Uterus (tissue), 4 donors: ENCODE measurements at places on chromosomes 1 and 21.

DNA sequence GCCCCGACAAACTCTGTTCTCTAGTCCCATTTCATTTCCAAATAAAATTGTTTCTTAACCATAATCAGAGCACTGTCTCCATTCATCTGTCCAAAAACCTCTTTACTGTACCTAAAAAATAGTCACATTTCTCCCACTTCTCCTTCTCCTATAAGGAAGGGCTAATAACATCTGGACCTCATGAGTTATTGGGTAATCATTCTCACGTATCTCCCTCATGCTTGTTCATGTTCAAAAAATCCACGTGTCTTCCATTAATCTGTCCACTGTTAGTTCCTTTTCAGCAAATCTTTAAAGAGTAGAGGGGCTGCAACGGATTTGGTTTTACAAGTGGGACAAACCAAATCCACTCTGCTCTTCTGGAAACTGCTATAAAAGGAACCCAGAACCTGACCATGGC lies 1418.8 kb downstream of the MRPL39 start:
- DNase-seq, result no peak

DNA sequence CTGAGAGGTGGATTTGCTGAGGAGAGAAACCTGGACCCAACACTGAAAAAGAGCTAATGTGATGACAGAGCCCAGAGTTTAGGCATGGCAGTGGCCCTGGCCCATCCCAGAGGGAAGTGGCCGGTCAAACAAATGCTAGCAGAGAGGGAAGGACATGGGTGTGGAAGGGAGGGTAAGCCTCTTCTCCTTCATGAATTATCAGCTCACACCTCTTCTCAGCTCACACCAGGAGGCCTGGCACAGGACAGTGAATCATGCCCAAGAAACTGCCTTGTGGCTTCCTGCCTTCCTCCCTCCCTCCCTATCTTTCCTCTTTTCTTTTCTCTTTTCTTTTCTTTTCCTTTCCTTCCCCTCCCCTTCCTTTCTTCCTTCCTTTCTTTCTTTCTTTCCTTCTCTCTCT lies 1.3 kb upstream of the SPRR3 start:
- no peak for DNase-seq

- no peak for DNase-seq
Observed at GRCh38 chr1:11042995-11043874, 3.8 kb downstream of the MASP2 start.

DNA sequence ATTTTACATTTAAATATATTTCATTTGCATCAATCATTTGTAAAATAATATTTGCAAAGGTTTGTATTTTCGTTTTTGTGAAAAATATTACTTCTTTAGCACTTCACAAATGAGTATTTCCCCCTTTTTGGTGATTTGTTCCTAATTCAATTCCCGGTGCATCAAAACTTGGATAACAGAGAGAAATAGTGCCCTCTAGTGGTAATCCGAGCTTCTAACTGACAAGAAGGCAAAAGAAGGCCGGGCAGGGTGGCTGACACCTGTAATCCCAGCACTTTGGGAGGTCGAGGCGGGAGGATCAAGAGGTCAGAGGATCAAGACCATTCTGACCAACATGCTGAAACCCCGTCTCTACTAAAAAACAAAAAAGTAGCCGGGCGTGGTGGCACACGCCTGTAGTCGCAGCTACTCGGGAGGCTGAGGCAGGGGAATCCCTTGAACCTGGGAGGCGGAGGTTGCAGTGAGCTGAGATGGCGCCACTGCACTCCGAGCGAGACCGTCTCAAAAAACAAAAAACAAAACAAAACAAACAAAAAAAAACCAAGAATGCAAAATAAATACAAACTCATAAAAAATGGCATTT lies 137.7 kb downstream of the COL11A1 start:
- no peak for DNase-seq

DNA sequence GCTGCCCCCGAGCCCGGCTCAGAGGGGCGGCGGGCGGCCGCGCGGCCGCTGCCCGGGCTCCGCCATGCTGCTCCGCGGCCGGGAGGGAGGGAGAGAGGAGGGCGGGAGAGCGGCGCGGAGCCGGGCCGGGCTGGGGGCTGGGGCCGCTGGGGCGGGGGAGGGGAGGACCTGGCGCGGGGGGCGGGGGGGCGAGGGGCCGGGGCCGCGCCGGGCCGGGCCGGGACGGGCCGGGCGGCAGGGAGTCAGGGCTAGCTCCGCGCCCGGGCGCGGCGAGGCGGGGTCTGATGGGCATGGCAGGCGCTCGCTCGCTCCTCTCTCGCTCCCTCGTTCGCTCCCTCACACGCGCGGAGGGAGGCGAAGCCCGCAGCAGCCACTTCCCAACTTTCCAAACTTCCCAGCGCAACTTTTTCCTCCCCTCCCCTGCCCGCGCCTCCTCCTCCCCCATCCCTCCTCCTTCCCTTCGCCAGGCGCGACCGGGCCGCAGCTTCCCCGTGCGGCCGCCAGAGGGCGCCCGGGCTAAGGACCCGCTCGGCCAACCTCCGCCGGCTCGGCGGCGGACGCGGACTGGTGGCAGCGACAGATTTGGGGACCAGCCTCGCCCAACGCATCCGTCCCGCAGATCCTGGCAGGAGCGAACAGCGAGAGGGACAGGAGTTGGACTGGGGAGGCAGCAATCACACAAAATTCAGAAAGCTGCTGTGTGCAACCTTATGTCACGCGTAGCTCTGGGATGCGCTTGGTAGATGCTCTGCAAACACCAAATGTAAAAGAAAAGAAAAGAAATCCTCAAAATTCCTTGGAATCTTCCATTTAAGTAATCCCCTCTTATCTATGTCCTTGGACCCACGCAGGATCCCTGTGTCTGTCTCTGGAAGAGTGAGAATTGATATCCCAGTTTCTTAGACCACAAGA lies at the start of gene TRABD2B:
Gene TRABD2B (minus strand): TSS at position 97 of the 912 bp plus-strand sequence.
- peak; percentile 81 for DNase-seq

DNA sequence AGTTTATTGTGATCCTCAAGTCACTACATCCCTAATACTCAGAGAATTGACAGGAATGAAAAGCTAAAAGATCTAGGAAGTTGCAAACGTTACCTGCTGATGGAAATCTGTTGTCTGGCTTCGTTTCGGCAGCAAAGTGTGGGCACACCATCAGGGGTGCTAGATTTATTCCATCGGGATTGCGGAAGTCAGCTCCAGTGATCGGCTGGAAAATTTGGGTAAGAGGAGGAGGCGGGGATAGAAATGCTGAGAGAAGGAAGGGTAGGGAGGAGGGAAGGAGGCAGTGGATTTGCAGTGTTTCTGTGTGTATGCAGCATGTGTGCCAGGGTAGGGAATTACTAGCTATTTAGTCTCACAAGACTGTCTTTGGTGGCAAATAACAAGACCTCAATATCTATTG lies at the start of gene CTSK:
Gene CTSK (minus strand): TSS at position 140 of the 400 bp plus-strand sequence. CDS start 1,455 bp downstream, outside the sequence.
- peak; percentile 37 for DNase-seq

GRCh38 chr1:113129529-113130185 lies 56.7 kb downstream of the LRIG2 start:
- DNase-seq, result no peak

DNA sequence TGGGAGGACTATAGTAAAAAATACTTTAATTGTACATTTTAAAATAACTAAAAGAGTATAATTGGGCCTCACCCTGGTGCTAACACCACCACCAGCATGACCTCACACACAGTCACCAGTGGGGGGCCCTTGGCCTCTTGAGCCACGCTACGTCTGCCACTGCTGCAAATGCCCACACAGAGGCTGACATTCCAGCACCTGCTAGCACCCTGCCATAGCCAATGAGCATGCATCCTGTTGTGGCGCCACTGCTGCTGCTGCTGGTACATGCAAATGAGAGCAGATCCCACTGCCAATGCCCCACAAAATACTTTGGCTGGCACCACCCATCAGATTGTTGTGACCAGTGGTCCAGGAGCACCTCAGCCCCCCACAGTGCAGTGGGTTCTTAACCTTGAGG lies 31.5 kb upstream of the TNR start:
- DNase-seq, result no peak

DNA sequence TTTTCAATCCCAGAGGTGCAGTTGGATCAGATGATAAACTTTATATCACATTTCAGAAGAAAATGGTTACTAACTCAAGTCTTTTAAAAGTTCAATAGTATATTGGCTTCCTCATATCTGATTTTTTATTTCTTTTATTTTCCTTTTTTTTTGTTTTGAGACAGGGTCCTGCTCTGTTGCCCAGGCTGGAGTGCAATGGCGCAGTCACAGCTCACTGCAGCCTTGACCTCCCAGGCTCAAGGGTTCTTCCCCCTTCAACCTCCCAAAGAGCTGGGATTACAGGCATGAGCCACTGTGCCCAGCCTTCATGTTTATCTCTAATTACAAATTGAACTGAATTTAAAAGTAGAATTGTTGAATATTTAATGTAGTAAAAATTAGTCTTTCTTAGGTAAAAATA lies 13.9 kb downstream of the FLVCR1 start:
- no peak for DNase-seq

DNA sequence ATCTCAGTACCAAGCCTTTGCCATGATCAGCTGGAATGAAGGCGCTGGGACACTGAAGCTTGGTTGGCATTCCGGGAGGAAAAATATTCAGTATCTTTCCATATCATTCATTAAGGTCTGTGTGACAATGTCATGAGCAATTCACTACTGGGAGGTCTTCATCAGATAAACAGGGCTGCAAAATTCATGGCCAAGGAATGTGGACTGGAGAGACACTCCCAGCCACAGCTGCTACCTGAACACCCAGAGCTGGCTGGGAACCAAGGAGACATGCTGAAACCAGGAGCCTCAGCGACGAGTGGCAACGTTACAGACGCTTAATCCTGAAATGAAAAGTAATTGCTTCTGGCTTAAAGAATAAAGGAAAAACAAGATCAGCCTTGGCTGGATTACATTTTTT lies 30.6 kb upstream of the DDAH1 start:
- DNase-seq, result no peak

- DNase-seq, result no peak
Observed at GRCh38 chr1:208135354-208135753, 108.8 kb downstream of the PLXNA2 start.

- DNase-seq, result no peak
Observed at GRCh38 chr1:95889400-95889799, 655.4 kb downstream of the RWDD3 start.

- DNase-seq, result no peak
Observed at GRCh38 chr1:17012775-17013490, 1.2 kb upstream of the ATP13A2 start.

DNA sequence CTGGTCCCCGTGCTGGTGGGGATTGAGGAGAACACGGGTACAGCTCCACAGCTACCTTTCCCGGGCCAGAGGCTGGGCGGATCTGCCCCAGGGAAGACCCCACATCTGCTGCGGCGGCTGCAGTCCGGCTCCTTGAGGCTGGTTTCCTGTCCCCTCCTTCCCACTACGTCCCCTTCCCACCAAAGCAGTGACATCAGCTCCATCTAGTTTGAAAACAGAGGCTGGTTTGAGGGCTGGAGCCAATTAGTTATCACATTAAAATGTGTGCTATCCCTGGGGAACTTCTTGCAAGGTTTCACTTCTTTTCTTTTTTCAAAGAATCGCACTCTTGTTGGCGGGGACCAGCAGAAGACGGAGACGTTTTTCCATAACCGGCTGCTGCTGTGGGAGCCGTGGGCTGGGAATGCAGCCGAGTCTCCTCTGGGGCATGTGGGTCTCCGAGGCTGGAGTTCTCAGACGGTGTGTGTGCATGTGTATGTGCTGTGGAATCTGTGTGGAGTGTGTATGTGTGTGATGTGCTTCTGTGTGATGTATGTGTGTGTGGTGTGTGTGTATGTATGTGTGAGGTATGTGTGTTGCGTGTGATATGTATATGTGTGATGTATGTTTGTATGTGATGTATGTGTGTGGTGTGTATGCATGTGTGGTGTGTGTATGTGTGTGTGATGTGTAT lies 8.9 kb upstream of the PCBP3 start:
- no peak for DNase-seq

- DNase-seq, result no peak
Observed at GRCh38 chr21:37835481-37835880, 80.8 kb downstream of the KCNJ6 start.

DNA sequence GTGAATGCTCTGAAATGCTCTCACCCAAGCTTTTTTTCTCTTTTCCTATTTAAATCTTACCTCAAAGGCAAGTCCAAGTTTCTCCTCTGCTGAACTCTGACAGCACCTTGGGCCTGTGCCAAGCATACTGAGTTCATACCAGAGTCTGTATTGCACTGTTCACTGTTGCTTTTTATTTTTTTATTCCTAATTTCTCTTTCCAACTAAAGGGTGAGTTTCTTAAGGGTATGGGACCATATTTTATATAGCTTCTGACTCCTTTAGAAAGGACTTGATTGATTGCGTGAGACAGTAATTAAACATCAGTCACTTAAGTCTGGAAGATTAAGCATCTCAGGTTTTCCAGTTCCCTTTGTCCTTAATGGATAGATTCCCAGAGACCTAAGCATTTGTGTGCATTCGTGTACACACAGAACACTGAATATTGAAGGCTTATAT lies 69.9 kb downstream of the CACHD1 start:
- DNase-seq, result peak; percentile 78

- DNase-seq, result no peak
Observed at GRCh38 chr1:30358500-30358899, 364.9 kb downstream of the MATN1 start.

- DNase-seq, result no peak
Observed at GRCh38 chr1:59266180-59266926, 30.5 kb upstream of the FGGY start.

- peak; percentile 30 for DNase-seq
Observed at GRCh38 chr1:200488375-200489165, 78.7 kb upstream of the ZNF281 start.

DNA sequence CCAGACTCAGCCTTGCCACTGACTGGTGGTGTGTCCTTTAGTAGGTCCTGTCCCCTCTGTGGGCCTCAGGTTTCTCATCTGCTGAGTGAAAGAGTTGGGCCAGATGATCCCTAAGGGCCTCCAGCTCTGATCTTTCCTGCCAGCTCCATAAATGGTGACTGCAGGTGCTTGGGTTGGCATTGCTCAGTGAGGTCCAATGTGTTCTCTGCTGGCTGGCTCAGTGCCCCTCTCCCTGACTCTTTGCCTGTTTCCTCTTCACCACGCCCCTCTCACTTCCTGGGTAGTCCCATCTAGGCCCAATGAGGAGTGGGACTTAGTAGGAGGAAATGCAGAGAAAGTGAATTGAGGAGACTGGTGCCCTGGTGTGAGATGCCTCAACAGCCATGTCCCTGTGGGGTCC lies 36.6 kb downstream of the UBE2T start:
- DNase-seq, result no peak

DNA sequence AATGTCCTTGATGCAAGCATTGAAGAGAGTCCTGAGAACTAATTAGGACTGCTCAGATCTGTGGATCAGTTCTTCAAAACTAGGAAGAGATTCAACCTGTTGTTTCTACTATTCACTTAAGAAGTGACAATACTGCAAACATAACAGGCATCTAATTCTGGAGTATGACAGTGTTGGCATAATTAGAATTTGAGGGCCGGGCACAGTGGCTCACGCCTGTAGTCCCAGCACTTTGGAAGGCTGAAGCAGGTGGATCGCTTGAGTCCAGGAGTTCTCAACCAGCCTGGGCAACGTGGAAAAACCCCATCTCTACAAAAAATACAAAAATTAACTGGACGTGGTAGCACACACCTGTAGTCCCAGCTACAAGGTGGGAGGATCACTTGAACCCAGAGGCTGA lies 8.0 kb upstream of the FOXJ3 start:
- no peak for DNase-seq
